Left renal cortex interstitium (tissue), 4 donors: ENCODE measurements at places on chromosomes 3 and 15.
A peak's percentile ranks its signal among the peaks of the same experiment; 100 is the strongest.

DNA sequence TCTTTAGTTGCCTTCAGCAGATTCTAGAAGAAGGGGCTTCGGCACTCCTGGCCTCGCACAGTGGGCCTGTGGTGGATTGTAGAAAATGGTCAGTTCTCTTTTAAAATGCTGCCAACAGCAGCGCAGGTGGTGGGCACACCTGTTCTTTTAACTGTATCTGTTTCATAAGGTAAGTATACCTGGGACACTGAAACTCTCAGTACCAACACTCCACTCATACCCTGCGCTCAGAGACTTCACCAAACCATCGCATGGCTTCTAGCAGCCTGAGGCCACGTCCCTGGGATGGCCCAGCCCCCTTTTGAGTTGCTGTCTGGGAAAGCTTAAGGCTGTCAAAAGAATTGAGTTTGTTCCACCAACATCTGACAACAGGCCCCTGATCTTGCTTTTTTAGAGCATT is 56.7 kb upstream of the MCF2L2 start:
- DNase-seq: no peak

- no peak for DNase-seq
Observed at GRCh38 chr3:72258361-72259141, 473.6 kb upstream of the PROK2 start.

GRCh38 chr3:112633757-112634156 is 7.2 kb downstream of the CCDC80 start:
- DNase-seq: peak; percentile 84

DNA sequence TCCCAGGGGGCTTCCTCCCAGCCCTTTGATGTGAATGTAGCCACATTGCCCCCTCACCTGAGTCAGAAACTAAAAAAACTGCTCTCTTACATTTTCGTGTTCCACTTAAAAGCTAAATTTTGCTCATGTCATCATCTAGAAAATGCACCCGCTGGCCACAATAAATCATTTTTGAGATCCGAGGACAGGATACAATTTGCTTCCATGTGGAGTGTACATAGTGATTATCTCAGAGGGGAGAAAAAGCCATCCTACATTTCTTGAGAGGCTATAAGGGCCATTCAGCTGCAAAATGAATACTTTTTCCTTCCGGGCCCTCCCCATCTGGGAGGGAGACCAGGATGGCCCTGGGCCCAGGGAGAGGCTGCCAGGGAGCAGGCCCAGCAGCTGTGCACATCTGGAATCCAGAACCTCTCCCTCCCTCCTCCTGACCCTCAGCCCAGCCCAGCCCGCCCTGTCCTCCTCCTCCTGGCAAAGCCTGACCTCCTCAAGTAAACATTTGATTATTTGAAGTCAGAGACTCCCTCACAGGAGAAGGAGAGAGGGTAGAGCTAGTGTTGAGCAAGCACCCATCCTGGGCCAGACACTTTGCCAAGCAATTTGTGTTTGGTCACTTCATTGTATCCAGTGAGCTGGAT is 59.1 kb downstream of the CORO2B start:
- no peak for DNase-seq

GRCh38 chr3:148389916-148390315 is 307.8 kb upstream of the AGTR1 start:
- DNase-seq: no peak

- no peak for DNase-seq
Observed at GRCh38 chr15:90981681-90982080, 12.7 kb downstream of the PRC1 start.

GRCh38 chr3:60282866-60283265 is 968.4 kb downstream of the FHIT start:
- no peak for DNase-seq

GRCh38 chr3:62084558-62084957 is 288.8 kb downstream of the FEZF2 start:
- no peak for DNase-seq

GRCh38 chr3:24197809-24198208 is 252.7 kb downstream of the NR1D2 start:
- no peak for DNase-seq

- no peak for DNase-seq
Observed at GRCh38 chr3:113658107-113658506, 38.3 kb downstream of the USF3 start.

- no peak for DNase-seq
Observed at GRCh38 chr3:63207066-63207590, 71.0 kb upstream of the SYNPR start.

DNA sequence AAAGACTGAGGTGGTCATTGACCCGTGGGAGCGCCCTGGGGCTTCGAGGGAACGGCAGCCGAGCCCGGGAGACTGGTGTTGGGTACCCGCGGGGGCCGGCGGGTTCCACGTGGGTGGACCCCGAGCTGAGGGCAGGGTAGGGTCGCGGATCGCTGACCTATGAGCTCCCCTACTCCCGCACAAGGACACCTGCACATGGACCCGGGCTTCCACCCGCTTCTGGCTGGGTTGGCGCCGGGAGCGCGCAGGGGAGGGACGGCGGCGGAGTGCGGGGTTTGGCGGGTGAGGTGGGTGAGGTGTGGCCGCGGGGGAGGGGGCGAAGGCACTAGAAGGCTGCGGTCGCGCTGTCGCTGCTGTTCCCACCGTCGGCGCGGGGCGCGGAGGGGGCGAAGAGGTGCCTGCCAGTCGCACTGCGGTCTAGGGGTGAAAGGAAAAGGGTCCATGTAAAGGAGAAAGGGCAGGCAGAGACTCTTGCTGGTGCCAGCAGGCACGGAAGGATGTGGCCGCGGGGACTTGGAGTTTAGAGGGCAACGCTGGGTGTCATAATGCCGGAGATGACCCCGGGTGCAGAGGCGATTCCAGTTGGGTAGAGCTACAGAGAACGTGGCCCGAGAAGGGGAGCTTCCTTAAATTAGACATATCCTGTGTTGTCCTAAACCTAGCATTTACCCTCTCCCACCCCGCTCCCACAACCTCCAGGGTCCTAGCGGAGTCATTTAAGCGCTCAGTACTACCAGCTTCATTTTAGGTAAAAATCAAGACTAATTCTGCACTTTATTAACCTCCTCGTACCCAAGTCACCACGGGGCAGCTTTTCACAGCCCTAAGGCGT is 245.9 kb upstream of the TOPAZ1 start:
- DNase-seq: no peak

GRCh38 chr15:93954985-93955571 is 276.3 kb upstream of the MCTP2 start:
- DNase-seq: no peak

GRCh38 chr3:13542142-13542541 is 6.8 kb upstream of the FBLN2 start:
- DNase-seq: no peak

GRCh38 chr3:195011231-195011834 is 259.6 kb downstream of the XXYLT1 start:
- DNase-seq: no peak

GRCh38 chr3:13714251-13714916 is 165.5 kb downstream of the FBLN2 start:
- DNase-seq: no peak

- no peak for DNase-seq
Observed at GRCh38 chr15:57253082-57253481, 123.2 kb upstream of the CGNL1 start.

GRCh38 chr15:78449220-78449999 is 11.4 kb downstream of the IREB2 start:
- DNase-seq: no peak

GRCh38 chr3:46812237-46812791 is 50.9 kb downstream of the MYL3 start:
- peak; percentile 37 for DNase-seq

- DNase-seq: no peak
Observed at GRCh38 chr3:188084752-188085583, 69.0 kb upstream of the LPP start.

GRCh38 chr3:142888099-142888480 is 793 bp downstream of the PCOLCE2 start:
- no peak for DNase-seq
